H7 (cell line): ENCODE measurements at places on chromosomes 6 and 20.

DNA sequence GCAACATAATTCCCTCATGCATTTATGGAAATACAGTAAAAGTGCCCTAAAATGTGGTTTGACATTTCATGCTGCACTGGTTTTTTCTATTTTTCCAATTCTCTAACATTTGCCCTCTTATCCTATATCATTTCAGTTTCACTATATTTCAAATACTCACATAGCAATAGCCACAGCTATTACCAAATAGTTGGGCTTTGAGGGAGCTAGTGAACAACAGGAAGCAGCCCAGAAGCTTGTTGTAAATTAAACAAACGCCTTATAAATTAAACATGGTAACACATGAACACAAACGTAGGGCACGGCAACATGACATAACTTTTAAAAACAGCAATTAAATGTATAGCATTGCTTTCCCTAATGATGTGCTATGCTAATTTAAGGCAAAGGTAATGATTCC is 469.0 kb downstream of the CDC5L start:
- no peak for DNase-seq

DNA sequence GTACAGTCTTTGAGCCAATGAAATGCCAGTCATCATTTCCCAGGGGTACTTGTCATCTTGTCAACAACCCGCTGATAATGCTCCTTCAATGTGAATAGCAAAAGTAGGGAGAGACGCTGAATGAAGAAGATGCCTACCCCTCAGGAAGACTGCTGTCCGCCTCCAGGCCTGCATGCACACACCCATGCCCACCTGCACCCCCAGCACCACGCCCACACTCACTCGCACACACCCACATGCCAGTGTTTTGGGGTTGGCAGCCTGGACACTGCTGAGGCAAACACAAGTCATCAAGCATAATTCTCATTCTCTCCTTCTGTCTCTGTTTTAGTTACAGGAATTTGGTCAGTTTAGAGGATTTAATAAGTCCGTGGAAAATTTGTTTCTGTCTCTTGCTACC is 63.6 kb downstream of the SYTL3 start:
- no peak for DNase-seq

- peak; percentile 14 for DNase-seq
Observed at GRCh38 chr6:85865420-85866369, 223.0 kb upstream of the SYNCRIP start.

DNA sequence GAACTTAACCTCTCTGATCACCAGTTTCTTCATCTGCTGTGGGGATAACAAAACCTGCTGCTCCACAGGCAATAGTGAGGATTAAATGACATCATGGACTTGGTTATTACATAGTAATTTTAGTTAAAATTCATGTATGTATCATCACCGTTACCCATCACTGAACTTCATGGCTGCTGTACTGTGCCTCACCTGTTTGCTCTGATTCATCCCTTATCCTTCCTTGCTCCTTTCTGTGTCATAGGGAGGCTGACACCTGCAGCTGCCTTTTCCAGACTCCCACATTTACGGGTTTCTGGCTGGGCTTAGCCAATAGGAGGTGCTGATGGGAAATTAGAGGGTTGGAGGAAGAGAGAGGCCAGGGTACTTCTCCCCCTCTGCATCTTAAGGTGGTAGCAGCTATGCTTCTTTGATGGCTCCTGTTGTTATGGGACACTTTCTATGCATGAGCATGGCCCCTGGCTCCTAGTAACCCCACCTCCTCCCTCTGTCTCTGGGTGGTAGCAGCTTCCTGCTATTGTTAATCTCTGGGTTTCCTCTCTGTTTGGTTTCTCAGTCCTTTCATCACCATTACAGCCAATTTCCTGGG is 332.1 kb downstream of the DHX35 start:
- DNase-seq, result no peak

DNA sequence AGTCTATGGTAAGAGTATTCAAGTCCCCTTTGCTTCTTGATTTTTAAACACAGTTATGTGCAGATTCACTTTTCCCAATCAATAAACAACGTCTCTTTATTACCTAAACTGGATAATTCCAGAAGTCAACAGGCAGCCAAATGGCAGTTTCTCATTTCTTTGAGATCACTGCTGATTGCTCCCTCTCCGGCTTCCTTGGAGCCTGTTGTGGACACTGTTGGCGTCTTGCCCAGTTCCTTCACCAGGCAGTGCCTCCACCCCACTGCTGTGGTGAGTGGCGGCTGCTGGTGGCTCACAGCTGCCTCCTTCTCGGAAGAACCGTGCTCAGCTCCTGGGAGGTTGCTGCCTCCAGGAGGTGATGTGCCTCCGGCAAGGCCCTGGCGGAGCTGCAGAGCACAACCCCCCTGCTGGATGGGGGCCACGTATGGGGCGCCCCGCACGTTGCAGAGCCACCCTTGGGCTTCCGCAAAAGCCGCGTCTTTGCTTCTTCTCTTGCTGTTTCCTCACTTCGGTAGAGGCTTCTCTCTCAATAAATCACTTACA is 105.1 kb upstream of the CNKSR3 start:
- peak; percentile 53 for DNase-seq

GRCh38 chr6:107185391-107185970 is 70.2 kb upstream of the BEND3 start:
- DNase-seq, result peak; percentile 50

DNA sequence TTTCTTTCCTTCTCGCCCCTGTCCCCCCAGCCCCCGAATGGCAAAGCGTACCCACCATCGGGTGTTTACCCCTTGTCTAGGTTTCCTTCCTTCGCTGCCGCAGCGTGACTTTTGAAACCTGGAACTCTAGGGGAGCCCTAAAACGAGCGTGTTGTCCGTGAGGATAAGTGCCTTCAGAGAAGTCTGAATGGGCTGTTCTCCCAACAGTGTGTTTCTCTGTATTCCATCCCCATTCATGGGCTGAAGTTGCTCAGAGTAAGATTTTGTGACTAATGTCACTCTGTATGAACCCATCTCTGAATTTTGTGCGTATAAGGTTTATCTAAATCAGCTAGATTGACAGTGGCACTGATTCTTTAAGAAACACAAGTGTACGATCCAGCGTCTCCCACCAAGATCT is 949 bp downstream of the MACROD2 start:
- no peak for DNase-seq

DNA sequence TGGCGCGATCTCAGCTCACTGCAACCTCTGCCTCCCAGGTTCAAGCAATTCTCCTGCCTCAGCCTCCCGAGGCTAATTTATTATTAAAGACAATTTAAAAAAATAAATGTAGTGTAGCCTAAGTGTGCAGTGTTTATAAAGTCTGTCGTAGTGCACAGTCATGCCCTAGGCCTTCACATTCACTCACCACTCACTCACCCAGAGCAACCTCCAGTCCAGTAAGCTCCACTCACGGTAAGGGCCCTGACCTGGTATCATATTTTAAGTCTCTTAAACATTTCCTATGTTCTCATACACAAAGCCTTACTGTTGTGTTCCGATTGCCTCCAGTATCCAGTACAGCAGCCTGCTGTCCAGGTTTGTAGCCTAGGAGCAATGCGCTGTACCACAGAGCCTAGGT is 168.2 kb upstream of the FOXQ1 start:
- DNase-seq, result no peak

DNA sequence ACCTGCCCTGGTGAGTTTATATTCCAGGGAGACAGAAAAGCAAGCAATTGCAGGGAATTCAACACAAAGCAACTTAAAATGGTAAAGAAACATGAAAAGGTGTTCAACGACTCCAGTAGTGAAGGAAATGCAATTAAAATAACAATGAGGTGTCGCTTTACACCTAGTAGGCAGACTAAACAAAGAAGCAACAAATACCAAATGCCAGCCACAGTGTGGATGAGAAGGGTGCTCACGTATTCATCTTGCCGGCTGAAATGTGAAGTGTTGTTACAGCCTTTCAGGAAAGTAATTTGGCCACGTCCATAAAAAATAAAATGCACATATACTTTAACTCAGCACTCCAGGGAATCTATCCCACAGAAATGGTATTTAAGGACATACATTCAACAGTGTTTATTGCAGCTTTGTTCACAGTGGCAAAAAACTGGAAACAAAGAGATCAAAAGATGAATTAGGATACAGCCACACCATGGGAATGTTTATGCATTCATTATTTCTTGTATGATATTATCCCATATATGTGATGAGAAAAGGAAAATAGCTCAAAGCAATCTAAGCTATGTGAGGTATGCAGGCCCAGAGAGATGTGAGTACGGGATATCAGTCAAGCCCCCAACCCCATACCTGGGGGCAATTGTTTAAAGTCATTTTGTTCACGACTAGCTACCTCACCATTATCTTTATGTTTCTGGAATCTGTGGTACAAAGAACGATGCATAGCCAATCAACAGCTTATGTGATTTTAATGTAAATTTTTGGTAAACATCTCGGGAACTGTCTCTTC is 266.0 kb upstream of the SOX4 start:
- peak; percentile 54 for DNase-seq

DNA sequence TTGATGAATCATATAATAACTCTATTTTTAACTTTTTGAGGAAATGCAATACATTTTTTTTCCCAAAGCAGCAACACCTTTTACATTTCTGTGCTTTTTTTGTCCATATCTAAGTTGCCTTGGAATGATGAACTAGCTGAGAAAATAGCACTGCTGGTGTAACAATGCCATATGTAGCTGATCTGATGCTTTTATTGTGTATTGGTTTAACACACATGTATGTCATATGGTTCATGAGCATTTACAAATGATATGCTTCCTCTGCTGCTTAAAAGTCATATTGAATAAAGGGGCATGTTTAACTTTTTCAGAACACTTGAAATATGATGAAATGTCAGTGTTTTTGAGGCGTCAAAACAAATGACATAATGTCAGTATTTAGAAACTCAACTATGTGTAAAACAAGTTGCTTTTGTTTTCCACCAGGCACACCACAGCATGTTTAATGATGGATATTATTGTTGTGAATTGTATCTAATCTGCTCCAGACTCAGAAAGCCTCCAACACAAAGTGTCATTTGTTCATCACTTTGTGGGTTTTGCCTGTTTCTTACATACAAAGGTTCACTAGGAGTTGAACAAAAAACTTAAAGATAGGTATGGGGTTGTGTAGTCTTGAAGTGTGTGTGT is 775.8 kb upstream of the FLRT3 start:
- DNase-seq, result no peak

DNA sequence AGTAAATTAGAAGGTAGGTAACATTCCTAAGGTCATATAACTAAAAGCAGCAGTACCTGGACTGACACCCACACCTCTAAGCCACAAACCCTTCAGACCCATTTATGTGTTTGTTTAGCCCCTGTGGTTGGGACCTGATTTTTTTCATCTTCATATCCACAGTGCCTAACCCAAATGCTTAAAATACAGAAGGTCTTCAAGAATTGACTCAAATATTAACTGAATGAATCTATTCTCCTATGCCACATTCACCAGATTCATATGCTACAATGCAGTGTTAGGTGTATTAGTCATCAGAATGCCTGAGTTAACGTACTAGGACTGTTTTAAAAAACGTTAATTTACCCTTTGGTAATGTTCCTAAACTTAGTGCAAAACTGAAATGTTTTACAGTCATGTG is 124.8 kb downstream of the AHI1 start:
- no peak for DNase-seq

GRCh38 chr6:55713436-55713835 is 134.4 kb upstream of the HMGCLL1 start:
- DNase-seq, result no peak

GRCh38 chr6:117484052-117484646 is 1.7 kb downstream of the DCBLD1 start:
- DNase-seq, result no peak

GRCh38 chr6:52210227-52210626 is 24.1 kb downstream of the IL17A start:
- no peak for DNase-seq

- no peak for DNase-seq
Observed at GRCh38 chr6:129189266-129189665, 306.3 kb downstream of the LAMA2 start.

GRCh38 chr20:25534845-25535244 is 50.5 kb downstream of the NINL start:
- peak; percentile 19 for DNase-seq

GRCh38 chr6:108748959-108749358 is 99.3 kb upstream of the ARMC2 start:
- no peak for DNase-seq

GRCh38 chr6:98142839-98143238 is 691.5 kb upstream of the POU3F2 start:
- DNase-seq, result no peak

DNA sequence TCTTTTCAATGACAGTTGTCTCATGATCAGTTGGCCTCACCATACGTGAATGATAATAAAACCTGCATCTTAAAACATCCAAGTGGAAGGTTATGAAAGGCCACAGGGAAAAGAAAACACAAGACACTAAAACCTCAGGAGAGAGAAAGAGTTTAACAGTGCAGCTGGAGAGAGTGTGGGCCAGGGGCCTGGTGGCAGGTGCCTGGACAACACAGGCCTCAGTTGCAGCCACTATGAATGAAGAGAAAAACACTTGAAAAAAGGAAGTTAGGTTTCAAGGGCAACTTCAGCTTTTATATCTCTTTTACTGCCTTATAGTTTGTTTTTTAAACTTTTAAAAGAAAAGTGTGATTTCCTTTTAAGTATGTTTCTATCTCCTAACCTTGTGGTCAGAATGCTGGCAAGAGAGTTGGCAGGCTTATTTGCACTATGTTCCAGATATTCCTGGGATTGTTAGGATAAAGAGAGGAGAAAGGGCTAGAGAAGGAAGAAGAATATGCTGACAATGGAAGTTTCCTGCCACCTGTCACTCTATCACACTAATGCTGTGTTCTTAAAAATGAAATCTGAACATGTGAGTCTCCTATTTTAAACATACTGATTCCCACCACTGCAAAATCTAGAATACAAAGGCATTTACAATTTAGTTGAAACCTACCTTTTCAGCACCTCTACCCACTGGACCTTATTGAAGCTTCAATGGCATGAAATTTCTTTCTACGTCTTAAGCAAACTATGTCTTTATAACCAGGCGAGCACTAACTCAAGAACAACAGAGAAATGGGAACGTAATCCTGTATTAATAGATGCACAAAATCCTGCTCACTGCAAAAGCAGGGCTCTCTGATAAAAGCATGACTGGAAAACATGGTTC is 222.4 kb downstream of the CD83 start:
- no peak for DNase-seq

GRCh38 chr6:130069485-130069884 is 51.1 kb downstream of the L3MBTL3 start:
- DNase-seq, result no peak

GRCh38 chr20:39855799-39856198 is 833.2 kb downstream of the MAFB start:
- no peak for DNase-seq

DNA sequence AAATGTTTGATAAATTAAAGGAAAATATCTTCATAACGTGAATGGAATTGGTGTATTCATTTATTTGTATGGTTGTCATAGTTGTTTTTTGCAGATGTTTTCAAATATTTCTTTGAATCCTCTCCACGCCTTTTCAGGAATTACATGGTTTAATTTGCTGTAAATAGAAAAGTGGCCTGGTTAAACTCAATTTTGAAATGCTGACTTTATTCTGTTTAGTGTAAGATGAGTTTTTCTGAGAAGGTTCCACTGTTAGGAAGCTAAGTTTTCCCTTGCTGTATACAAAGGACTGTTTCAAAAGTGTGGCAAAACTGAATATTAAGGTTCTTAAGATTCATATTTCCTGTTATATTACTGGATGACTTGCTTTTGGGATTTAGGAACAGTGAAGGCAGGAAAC is 503 bp upstream of the ZC2HC1B start:
- no peak for DNase-seq
